ENCODE measurements at places on chromosomes 13 and 19.

DNA sequence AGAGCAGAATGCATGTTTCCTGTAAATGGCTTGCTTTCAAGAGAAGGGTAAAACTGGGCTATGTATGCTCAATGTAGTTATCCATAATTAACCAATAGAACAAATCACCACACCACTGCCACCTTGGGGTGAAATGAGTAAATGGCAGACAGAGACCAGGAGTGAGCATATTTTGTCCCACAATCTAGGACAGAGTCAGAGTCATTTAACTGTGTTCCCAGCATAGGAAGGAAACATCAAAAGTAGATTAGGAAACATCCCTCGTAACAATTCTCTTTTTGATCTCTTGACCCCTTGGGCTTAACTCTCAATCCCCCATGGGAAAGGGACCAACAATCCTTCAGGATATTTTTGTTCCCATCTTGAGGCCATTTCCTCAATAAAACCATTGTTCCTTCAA, 224.8 kb downstream of the NHLRC3 start:
- peak; percentile 38 for DNase-seq

DNA sequence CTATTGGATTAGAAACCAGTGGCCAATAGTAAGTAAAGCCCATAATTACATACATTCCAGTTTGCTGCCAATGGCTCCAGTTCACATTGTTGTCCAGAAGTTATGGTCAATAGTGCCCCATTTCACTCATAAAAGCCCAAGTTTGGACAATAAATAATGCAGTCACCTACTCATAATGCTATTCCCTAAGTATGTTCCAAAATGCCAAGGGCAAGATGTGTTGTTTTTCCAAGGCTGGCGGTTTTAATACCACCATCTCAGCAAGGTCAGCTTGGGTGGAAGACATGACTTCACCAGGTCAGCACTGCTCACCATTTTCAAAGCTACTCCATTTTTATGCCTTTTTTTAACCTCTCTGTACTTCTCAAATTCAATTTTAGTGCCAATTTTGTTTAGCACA, 32.7 kb downstream of the KCTD12 start:
- no peak for DNase-seq

DNA sequence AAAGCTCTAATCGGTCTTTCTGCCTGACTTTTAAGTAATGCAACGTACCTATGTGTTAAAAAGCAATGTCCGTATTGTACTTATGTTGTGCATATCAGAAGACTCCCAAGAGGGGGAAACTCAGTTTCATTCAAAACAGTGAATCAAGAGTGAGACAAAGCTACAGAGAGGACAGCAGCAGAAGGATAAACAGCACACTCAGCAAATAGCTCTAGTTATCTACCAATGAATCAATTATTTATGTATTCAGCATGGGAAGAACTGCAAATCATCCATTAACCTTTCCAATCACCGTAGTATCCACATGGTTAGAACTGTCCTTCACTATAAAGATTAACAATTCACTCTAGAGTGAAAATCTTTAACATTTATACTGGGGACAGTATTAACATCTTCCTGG, 36.7 kb upstream of the SOHLH2 start:
- no peak for DNase-seq

GRCh38 chr19:19059837-19060611, 3.8 kb upstream of the SLC25A42 start:
- no peak for DNase-seq

- no peak for DNase-seq
Measured at GRCh38 chr13:31587698-31588266, 151.5 kb upstream of the RXFP2 start.

GRCh38 chr19:480016-480855, 16.1 kb upstream of the MADCAM1 start:
- DNase-seq = peak; percentile 18

DNA sequence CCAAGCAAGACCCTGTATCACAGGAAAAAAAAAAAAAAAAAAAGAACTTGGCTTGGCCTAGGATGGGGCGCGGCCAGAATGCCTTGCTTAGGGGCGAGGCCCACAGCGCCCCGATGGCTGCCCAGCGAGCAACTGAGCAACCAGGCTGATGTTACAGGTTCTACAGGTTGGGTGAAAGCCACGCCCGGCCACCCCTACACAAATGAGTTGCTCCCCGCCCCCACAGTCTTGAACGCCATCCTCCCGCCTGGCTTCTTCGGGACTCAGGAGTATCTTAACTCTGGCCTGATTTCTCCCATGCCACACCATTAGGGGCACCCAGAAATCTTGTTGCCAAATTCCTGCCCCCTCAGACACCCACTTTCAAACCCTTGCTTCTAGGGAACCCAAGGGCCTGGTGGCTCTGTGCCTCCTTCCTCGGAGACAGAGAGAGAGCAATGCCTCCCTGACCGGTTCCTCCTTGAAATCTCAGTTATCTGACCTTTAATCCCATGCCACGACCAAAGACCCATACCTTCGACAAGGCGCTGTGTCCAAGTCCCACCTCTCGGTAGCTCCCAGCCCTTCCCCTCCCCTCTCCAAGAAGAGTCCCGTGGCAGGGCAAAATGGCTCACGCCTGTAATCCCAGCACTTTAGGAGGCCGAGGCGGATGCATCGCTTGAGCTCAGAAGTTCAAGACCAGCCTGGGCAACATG, 1.1 kb upstream of the CBLC start:
- DNase-seq = no peak

GRCh38 chr13:49536144-49536873, 40.6 kb downstream of the PHF11 start:
- DNase-seq = no peak

DNA sequence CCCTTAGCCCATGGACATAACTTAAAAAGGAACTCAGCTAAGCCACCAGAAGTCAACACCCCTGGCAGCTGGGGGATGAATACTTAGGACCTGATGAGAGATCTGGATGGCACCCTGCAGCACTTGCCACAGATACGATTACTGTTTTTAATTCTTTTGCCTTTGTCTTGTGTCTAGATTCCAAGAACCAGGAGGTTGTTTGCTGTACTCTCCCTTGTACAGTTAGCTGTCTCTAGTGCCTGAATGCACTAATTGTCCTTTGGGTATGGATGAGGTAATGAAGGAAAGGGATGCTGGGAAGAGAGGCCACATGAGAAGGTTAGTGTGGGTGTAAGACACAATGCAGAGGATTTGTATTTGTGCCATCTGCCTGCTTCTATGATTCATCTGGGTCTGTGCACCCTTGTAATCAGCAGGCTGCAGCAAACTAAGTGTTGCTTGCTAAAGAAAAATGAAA, 385.8 kb downstream of the KCNRG start:
- DNase-seq = no peak

GRCh38 chr19:37983153-37983552, 76.1 kb downstream of the SIPA1L3 start:
- no peak for DNase-seq

- DNase-seq = no peak
Measured at GRCh38 chr13:51370116-51370515, 30.6 kb downstream of the SERPINE3 start.

DNA sequence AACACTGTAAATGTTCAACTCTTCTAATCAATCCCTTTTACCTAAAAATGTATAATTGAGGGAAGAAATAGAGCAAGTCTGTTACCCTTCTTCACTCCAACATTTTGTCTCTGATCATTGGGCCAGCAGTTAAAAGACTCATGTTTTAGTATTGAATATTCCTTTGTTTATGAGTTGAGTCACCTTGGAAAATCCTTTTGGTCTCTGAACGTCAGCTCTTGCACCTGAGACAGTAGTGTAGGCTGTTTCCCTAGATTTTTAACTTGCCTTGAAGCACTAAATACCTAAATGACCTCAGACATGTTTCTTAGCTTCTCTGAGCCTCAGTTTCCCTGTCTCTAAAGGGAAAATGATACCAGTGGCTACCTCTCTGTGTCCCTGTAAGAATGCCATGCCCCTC, 184.2 kb downstream of the RFC3 start:
- DNase-seq = no peak

GRCh38 chr19:11377237-11377636, 2.8 kb downstream of the SWSAP1 start:
- DNase-seq = no peak

- peak; percentile 64 for DNase-seq
Measured at GRCh38 chr19:58346961-58347929, 6.0 kb downstream of the A1BG start.

DNA sequence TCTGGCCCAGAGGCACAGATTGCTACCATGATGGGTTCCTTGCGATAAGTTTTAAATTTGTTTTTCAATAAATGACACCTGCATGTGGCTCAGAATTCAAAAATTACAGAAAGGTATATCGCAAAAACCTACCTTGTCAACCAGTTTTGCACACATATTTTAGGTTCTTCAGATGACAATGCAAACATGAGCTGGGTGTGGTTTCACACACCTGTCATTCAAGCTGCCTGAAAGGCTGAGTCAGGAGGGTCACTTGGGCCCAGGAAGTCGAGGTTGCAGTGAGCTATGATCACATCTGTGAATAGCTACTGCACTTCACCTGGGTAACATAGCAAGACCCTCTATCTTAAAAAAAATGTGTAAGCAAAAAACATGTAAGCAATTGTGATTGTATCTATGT, 56.1 kb downstream of the DNM2 start:
- no peak for DNase-seq

DNA sequence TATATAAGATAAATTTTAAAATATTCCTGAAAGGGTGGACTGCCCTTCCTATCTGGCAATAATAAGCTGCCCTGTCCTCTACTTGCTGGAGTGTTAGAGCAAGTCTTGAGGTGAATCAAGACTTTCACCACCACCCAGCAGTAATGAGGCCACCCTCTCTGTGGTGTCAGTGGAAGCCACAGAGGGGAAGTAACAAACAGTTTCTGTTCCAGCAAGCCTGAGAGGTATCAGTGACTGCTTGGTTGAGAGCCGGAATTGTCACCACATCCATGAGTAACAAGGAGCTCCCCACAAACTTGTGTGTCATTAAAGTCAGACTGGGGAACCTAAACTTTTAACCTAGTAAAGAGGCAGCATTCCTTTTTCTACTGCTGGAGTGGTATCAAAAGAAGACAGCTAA, 532.7 kb upstream of the SPRY2 start:
- no peak for DNase-seq

DNA sequence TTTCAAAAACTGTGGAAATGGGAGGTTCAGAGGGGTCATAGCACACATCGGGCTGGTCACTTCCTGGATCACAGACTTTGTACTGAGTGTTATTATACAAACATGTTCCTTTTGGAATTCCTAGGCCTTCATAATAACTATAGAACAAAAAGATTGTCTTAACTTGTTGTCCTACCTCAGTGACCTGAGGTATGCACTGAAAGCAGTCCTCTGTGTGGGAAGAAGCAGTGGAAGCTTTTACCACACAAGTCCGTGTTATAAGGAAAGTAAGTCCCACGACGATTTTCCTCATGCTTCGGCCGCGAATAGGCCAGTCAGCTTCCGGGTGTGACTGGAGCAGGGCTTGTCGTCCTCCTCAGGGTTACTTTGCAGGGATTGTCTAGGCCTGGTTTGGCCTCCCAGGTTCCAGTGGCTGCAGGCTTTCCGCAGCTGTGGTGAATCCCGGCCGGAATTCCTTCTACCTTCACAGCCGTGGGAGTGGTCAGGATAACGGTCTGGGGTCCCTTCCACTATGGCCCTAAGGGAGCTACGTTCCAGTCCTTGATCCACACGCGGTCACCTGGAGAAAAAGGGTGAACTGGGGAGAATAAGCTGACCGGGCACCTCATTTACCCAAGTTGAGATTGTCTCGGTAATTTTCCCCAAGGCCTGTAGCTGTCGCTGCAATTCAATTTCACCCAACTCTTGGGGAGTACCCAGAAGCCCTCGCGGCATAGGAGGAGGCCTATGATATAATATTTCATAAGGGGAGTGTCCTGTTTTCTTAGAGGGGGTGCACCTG, 16.0 kb downstream of the NAPSA start:
- DNase-seq = no peak

DNA sequence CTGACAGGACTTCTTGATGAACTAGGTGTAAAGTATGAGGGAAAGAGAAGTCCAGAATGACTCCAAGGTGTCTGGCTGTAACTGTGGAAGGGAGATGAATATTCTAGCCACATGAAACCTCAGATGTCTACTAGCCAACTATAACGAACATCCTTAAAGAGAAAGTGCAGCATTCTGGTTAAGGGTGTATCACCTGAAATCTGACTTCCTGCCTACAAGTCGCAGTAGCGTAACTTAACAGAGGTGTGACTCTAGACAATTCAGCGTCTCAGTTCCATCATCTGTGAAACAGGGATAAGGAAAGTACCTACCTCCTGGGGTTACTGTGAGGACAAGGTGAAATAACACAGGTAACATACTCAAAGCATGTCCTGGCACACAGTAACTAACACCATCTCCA, 145.7 kb upstream of the FBXL3 start:
- DNase-seq = no peak

GRCh38 chr19:53010494-53010893, 3.2 kb upstream of the ERVV-1 start:
- DNase-seq = no peak

GRCh38 chr13:112704308-112705145, 14.7 kb downstream of the ATP11A start:
- DNase-seq = no peak

- no peak for DNase-seq
Measured at GRCh38 chr13:102571075-102571474, 25.7 kb upstream of the TPP2 start.

GRCh38 chr19:37537391-37537947, 30.7 kb downstream of the ZNF793 start:
- DNase-seq = no peak

DNA sequence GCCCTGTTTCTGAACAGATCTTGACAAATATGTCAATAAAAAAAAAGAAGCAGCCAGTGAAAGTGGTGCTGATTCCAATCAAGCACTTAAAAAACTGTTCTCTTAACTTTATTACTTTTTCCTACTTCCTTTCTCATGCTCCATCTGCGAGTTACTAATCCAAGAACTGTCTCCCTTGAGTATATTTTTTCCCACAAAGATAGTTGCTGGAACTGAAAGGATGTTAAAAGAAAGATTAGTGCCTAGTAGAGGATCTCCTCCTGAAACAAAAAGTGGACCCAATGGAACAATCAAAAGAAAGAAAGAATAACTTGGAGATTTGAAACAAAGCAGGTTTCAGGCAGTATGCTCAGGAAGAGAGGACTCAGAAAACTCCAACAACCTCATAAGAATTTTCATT, 1034.8 kb downstream of the PCDH17 start:
- no peak for DNase-seq

DNA sequence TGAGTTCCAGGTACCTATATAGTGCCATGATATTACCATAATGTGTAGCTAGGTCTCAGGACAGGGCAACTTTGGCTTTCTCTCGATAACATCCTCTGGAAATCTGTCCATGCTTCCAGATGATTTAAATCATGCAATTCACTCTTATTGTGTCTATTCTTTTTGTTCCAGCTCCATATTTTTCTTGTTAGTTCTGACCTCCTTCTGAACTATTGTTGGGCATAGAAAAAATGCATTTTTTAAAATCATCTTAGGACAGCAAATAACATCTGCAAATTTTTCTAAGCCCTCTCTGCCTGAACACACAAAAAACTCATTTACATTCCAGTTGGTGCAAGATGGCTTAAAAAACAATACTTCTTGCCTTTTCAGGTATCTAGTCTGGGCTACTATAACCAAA, 1561.0 kb upstream of the MIR17HG start:
- no peak for DNase-seq

- no peak for DNase-seq
Measured at GRCh38 chr19:609004-609346, 19.3 kb downstream of the HCN2 start.

- DNase-seq = peak; percentile 47
Measured at GRCh38 chr19:49057636-49058234, at the start of gene CGB7. TSS of gene CGB7 (minus strand) at chr19:49057749. CDS start at chr19:49055375, 2,374 bp downstream.

- no peak for DNase-seq
Measured at GRCh38 chr19:13865571-13866462, 11.1 kb upstream of the NANOS3 start.

Data from activated naive CD4-positive, alpha-beta T cell treated with Interleukin-2 at 50 U/mL for 16 hours (primary cell).